ENCODE measurements at places on chromosomes 12 and 14.
A peak's percentile ranks its signal among the peaks of the same experiment; 100 is the strongest.

GRCh38 chr14:63933110-63933509 is 80.3 kb downstream of the SYNE2 start:
- no peak for DNase-seq

DNA sequence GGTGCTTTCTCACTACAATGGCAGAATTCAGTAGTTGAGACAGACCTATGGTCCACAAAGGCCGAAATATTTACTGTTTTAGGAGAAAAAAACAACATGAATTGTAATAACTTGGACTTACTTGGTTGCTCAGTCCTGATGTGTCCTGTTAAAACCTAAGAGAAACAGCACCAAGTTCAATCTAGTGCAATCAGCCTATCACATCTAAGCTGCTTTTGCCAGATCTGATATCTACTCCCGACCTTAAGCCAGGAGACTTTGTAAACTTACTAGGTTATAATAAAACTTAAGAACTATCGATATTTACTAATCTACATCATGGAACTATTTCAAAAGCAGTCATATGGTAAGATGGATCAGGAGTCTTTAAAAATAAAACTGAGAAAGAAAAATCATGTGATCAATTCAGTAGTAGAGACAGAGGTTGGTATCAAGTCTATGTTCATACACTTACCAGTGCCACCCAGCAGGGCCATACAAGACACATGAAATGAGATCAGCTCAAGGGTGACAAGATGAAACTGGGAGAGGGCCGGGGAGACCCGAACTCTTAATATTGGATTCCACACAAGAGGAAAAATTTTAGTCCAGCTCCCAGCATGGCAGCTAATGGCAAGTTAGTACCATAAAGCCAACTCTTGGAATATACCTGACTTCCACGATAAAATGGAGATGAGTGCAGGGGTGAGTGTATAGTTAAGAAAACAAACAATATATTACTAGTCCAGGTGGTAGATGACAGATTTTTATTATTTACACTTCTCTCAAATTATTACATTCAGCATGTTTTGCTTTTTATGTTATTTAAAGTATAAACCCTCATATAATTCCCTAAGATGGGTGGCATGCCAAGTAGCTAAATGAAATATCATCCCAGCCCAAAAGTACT is 27.5 kb downstream of the NUDT4 start:
- DNase-seq: no peak

- peak; percentile 43 for DNase-seq
These were observed 812.8 kb downstream of the C12orf50 start for GRCh38 chr12:87216436-87216835.

DNA sequence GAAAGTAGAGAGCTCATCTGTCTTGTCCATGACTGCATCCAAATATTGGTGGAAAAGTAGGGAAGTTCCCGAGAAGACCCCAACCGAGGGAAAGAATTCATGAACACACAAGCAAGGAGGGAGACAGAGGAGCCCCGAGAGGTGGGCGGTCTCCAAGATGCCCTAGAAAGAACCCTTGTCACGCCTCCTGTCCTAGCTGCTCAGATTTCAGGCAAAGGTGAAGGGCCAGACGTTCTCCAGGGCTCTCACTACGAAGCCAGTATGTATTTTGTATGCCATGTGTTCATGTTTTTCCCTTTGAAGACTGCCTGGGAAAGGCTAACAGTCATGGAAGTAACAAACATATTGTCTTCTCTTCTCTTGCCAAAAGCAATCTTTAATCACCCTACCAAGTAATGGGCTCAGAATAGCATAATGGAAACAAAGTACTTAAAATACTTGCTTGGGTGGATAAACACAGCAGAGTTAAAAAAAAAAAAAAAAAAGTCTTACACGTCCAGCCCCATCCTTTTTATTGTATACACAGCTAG is 99.2 kb upstream of the TBX3 start:
- no peak for DNase-seq

DNA sequence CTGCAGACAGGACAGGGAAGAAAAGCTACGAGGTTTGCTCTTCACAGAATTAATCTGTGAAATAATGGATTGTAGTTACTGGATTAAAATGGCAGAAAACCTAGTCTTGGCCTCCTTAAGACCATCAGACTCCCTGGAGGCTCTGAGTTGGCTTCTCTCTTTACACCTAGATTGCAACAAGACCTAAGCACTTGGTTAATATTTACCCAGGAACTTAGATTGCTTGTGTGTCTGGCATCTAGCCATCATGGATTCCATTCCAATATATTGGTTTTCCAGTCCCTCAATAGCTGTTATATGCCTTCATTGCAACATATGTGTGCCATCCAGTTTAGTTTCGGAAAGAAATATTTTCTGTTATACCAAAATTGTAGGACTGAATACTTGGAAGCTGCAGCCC is 1.9 kb upstream of the GTF2A1 start:
- no peak for DNase-seq

DNA sequence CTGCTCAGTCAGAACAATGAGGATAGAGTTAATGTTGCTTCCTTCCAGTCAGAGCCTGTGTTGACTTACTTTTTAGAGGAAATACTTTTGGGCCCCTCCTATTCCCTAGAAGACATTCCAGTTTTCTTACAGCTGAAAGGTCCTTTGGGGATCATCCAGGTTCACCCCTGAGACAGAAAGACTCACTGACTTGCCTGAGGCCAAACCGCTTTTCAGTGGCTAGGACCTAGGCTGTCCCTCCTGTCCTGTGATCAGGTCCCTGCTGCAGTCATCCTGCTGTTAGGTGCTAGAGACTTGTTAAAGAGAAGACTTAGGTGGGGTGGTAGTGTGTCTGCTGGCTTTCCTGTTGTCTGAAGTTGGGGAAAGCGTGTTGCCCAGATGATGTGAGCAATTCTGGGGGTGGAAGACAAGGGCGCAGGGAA is 39.6 kb downstream of the SUSD6 start:
- peak; percentile 25 for DNase-seq

- peak; percentile 64 for DNase-seq
These were observed 217.9 kb downstream of the CRADD start for GRCh38 chr12:93895089-93895445.

GRCh38 chr12:62106547-62107185 is 153.5 kb upstream of the USP15 start:
- DNase-seq: no peak

DNA sequence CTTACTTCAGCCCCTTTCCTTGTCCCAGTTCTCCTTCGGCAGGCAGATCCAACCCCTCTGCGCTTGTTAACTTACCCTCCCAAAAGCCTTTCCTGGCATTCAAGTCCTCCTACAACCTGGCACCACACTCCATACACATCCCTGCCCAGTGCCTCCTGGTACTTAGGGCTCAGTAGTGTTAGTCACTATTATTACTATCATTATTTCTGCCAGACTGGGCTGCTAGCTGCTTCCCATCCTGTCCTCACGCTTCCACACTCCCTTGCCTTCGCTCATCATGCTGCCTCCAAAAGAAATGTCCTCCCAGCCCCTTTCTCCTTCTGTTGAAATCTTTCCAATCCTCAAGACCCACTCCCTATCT is 1.6 kb upstream of the HDAC7 start:
- DNase-seq: no peak

- peak; percentile 61 for DNase-seq
These were observed 44.5 kb upstream of the EEA1 start for GRCh38 chr12:92973614-92974013.

DNA sequence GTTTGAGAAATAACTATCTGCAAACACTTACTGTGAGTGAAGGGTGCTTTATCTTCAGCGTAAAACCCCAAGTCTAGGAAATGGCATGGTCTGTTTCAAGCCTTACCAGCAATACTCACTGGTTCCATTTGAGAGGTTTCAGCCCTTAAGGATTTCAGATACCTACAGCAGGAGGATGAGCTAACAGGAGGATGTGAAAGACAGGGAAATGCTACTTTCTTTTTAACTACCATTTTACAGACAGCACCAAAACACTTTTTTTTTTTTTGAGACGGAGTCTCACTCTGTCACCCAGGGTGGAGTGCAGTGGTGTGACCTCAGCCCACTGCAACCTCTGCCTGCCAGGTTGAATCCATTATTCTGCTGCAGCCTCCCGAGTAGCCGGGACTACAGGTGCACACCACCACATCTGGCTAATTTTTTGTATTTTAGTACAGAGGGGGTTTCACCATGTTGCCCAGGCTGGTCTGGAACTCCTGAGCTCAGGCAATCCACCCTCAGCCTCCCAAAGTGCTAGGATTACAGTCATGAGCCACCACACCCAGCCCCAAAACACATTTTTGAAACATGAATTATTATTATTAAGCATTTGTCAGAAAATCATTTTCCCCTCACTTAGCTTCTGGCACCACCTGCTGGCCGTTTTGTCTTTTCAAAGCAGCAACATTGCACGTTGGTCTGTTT is 4.6 kb downstream of the MTRFR start:
- peak; percentile 77 for DNase-seq

GRCh38 chr14:101964297-101965180 is at the start of gene DYNC1H1:
Gene DYNC1H1, plus strand, starts transcription at chr14:101964573. Its CDS starts 119 bp downstream, at chr14:101964692.
- DNase-seq: peak; percentile 93

DNA sequence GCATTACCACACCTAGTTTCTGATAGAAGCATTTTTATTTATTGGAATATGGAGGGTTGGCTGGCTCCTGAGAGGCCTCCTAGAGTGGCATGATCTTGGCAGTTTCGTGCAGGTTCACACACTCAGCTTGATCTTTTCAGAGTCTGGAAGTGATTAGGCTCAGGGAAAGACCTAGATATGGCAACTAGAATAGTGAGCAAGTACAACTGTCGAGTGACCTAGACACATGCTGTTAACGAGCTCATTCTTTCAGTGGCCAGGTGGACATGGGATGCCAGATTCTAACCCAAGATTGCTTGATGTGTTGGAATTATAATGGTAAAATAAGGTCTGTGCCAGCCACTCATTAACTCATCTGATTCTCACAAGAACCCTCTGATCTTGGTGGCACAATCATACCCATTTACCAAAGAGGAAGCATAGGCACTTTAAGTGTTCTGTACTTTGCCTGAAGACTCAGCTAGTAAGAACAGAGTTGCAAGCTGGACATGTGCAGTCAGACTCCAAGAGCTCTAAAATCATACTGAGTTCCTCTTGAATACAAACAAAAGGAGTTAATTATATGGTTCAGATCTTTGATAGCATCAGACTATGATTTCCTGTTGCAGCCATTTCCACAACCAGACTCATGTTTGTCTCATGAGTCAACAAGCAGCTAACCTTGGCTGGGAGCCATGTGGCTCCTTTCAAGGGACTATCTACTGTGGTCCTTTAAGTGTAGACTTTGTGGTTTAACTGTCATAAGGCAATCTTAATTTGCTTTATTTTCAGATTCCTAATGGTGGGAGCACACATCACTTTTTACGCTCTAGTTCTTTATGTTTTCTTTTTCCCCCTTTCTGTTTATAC is 144.2 kb downstream of the PLEKHA5 start:
- DNase-seq: peak; percentile 99

- no peak for DNase-seq
These were observed 40.0 kb downstream of the SCN8A start for GRCh38 chr12:51630986-51631385.

GRCh38 chr14:66375046-66375964 is 110.9 kb upstream of the CCDC196 start:
- no peak for DNase-seq

DNA sequence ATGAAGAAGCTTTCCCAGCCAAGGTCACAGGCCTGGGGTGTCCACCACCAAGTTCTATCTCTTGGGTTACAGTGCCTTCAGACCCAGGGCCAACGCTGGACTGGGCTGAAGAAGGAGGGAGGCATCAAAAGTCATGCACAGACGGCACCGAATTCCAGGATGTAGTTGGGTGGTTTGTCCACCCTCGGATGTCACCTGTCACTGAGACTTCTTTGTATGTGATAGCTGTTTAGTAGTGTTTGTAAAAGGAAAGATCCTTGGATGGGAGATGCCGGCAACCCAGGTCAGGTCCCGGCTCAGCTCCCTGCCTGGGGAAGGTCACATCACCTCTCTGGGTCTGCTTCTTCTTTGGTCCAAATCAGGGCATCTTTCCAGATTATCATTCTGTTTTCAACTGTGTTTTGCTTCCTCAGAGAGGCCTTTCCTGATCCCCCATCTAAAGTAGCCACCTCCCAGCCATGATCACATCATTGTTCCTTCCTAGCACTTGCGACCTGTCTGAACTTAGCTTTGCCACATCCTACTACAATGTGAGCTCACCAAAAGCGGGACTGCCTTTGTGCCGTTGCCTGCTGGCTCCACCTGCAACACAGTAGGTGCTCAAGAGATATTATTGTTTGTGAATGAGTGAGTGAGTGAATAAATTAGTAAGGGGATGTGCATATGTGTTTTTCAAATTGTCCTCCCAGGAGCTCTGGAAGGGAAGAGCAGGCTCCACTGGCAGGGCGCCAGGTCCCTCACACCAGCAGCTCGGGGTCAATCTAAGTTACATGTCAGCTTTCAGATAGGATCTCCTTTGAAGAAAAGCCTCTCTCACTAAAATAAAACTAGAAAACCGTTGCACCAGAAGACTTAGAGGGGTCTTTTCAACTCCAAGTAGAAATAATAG is 2.1 kb downstream of the TSPAN11 start:
- DNase-seq: no peak

DNA sequence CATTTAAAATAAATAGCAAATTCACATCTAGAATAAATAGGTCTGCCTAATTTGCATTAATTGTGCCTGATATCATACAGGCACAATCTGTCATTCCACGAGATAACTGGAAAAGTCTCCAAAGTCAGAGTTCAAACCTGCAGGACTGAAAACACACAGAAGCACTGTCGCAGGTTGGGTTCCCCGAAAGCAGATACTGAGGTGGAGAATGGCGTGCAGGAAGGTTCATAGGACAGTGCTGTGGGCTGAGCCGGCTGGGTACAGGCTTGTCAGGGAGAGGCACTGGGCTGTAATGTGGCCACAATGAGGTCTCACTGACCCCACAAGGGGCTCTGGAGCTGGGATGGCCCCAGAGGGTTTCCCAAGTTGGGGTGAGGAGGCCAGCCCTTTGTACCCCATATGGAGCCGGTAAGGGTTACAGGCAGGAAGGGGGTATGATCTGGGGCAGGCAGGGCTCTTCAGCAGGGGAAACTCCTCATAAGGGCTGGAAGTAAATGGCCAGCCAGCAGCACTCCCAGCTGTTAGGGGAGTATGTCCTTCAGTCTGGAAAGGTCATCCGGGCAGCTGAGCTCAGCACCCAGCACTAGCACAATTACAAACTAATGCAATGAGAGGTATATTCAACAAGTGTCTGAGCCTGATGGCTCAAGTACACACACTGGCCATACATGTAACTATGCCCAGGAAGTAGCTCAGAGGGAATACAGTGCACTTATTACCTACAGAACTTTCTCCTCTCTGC is 68.5 kb downstream of the NT5DC3 start:
- no peak for DNase-seq

DNA sequence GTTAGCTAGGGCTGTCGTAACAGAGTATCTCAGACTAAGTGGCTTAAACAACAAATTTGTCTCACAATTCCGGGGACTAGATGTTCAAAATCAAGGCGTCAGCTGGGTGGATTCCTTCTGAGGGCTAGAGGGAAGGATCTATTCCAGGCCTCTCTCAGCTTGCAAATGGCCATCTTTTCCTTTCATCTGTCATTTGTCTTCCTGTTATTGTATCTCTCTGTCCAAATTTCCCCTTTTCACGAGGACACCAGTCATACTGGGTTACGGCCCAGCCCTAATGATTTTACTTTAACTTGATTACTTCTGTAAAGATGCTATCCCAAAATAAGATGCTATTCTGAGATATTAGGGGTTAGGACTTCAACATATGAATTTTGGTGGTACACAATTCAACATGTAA is 119.0 kb upstream of the CPSF6 start:
- DNase-seq: no peak
